Central memory CD4-positive, alpha-beta T cell (primary cell): ENCODE measurements at places on chromosomes 6 and 20.

DNA sequence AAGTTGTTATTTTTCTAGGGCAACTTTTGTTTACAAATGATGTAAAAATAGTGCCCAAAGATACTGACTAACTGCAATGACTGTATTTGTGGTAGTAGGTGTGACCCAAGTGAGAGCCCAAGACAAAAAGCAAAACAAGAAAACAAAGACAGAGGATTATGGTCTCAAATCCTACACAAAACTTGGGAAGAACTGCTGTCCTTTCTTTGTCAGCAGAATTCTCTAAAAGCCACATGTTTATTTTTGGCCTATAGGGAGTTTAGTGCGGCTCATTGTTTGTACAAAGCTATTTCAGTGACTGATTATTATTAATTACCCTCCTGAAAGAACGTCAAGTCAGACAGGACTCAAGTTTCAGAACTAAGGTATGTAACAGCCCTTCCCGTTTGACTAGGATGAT is 509.2 kb upstream of the SLC35B3 start:
- no peak for DNase-seq

DNA sequence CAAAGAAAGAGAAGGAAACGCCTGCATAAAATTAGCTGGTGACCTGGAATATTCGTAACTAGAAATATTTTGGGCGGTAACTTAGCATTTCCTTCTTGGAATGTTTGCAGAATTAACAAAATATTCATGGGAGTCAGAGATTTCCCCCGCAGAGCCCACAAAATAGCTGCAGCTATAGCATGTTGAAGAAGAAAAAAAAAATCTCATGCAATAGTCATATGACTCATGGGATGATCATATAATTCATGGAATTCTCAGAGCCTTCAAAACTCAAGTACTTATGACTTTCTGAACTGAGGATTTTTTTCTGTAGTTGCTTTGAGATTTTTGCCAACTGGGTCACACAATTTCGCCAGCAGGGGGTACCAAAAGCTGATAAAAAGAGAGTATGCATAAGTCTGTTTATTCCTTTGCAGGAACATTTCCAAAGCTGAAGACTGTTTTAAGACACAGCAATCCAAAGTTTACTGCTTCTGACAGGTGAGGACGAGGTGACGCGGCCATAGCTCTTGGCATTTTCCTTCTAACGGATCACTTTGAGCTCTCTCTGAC is 586.0 kb upstream of the CHD6 start:
- no peak for DNase-seq

- no peak for DNase-seq
Observed at GRCh38 chr6:107132330-107132954, 17.1 kb upstream of the BEND3 start.

GRCh38 chr20:14336686-14337085 is 726 bp downstream of the FLRT3 start:
- no peak for DNase-seq

DNA sequence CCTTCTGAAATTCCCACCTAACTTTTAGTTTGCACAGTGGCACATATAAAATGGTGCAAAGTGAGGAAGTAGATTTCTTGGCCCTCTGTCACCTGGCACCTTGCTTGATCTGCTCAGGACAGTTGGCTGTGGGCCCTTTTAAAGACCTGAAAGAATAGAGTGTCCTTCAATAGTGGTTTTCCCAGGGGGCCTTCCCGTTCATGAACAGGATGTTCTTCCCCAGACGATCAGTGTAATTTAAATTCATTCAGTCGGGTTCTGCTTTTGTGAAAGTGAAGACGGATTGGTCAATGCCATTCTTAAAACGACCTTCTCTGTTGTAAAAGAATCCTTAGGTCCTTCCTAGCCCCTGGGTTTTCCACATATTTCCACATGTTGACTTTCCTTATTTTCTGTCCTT is 178.5 kb downstream of the SASH1 start:
- no peak for DNase-seq

- no peak for DNase-seq
Observed at GRCh38 chr6:33927616-33928015, 123.8 kb upstream of the MLN start.

DNA sequence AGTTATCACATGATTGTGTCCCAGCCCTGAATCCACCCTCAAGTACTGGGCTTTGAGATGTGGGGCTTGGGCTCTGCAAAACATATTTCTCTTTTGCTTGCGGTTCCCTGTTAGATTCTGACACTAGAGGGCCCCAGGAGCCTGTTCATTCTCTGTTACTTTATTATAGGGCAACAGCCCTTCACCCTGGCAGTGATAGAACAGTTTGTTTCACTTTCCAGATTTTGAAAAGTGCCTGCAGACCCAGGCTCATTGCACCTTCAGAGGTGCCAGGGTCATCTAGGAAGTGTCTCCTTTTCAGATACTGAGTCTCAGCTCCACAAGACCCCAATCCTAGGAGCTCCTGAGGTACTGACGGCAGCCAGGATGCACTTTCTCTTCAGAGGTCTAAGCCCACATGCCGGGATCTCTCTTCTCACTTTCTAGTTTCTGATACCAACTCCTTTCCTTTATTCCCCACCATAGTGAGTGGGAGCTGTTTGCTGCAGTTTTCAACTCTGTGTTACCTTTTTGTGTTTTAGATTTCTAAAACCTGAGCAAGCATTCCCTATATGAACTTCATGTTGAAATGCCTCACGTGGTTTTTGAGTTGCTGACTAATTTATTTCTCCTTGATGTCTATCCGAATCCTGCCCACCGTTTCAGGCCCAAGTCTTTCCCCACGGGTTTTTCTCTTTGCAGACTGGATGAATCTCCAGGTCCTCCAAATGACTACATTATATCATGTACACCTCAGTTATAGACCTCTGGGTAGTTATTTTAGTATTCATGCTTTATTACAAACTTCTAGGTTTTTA is 10.9 kb downstream of the ABT1 start:
- peak; percentile 68 for DNase-seq

DNA sequence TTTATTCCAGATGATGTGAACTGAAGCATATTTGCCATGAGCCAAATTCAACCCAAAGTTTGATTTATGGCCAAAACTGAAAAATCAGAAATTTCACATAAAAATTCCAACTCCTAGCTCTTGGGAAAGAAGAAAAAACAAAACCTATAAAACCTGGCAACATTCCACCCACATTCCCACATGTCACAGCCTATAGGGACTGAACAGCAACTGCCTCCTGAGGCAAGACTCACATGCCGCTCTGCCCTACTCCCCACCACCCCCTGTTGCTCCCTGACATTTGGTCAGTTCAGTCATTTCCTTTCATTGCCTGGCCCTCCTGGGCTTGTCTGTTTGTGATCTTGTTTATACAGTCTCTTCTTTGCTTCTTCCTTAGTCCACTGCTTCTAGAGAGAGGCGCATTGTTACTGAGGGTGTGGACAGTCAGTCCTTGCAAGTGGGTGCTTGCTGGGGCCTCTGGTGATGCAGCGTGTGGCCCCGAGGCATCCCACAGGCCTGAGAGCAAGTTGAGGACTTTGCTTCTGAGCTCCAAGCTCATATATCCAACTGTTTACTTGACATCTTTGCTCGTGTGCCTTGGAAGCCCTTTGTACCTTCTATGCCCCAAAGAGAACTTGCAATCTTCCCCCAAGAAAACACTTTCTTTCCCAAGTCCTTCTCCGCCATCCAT is 31.4 kb downstream of the NFATC2 start:
- DNase-seq: no peak

DNA sequence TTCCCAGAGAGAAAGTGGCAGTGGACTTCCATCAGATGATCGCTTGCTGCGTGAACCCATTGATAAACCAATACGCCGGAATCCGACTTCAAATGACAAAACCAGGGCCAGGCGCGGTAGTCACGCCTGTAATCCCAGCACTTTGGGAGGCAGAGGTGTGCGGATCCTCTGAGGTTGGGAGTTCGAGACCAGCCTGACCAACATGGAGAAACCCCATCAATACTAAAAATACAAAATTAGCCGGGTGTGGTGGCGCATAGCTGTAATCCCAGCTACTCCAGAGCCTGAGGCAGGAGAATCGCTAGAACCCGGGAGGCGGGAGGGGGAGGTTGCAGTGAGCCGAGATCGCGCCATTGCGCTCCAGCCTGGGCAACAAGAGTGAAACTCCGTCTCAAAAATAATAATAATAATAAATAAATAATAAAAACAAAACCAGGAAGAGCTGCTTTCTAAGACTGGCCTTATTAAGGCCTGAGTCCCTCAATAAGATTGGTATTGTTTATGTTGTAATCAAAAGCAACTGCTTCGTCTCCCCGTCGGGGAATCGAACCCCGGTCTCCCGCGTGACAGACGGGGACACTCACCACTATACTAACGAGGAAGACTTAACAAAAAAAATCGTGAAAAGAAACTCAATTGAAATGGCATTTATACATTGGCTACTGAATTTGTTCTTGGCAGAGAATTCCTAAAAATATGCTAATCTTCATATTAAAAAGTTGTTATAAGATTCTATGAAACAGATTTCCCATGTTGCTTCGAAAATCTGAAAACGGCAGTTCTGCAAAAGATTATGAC is 110.2 kb upstream of the ZNF184 start:
- no peak for DNase-seq
